ENCODE measurements at places on chromosomes 5 and 9.

DNA sequence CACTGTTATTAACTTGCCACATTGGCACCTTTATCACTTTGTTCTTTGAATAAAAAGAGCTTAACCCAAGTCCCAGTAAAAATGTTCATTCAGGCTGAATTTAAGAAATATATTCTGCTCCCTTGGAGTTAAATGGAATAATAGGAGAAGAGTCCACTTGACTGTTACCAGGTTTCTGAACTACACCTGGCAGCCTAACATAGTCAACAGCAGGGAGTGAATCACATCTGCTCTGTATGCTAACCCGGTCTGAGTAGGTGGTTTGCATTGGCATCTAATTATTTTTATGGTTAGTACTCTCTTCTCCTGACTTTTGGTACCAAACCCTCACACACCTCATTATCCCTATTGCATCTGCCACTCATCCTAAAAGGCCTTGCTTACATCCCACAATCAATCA, 86.7 kb downstream of the STK32A start:
- no peak for DNase-seq

DNA sequence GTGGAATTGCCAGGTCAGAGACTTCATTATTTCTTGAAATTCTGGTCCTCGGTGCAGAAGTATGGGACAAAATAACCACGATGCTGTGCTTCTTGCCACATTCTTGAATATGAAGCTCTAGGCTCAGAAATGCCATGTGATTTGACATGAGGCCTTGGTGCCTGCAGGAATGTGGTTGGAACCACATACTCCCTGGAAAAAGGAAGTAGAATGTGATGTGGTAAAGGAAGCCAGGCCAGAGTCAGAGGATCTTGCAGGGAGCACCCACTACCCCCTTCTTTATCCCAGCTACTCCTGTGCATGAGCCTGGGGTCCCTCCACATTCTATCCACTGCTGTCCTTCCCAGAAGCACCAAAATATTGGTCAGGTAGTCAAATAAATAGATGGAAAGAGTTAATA, 80.9 kb downstream of the FOXD1 start:
- DNase-seq: no peak

- DNase-seq: no peak
Observed at GRCh38 chr5:159522841-159523240, 192.6 kb upstream of the IL12B start.

DNA sequence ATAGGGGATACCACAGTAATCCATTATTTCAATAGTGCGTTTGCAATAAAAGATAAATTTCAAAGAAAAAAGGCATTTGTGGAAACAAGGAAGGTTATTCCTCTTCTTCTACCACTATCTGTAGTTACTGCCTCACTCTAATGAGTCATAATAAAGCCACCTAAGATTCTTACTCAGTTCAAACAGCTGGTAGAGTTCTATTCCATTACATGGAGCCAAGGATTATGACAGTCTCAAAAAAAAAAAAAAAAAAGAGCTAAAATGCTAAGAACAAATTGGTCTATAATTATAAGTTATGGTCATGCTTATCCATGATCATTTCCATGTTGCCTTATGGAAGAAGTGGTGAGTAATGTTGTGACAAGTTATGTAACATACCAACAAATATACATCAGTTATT, 46.3 kb downstream of the DENND1A start:
- no peak for DNase-seq

DNA sequence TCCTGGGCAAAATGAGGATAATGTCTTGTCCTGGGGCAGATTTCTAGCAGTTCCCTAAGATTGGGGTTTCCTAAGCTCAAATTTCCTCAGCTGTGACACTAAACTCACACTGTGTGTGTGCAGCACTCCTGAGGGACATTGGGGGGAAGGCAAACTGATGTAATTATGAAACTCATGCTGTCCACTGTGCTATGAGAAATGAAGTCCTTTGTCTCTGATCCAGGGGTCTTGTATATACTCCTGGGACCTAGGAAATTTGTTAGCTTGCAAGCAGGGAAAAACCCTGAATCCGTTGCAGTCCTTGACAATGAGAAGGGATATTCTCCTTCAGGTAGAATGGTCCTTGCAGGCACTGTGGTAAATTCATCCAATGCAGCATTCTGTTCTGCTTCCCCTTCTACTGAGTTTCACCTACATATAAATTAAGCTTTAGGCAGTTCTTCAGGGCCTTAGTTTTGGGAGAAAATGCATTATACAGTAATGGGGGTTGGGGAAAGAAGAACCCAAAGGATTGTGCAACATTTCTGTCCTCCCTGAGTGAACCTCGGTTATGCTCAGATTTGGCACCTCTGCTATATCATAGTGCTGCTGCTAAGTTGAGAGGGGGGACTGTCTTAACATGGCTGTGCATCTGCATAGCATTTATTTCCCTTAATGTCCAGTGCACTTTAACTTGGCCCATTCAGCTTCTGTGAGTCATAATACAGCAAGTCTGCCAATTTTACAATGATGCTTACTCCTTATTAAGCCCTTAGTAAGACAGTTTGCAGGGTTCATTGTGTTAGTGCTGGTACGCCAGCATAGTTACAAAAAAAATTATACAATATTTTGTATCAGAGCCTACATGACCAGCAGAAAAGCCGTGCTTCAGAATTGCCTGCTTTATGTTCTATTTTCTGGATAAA, 80.2 kb downstream of the PJA2 start:
- no peak for DNase-seq

Data from CD4-positive, alpha-beta T cell treated with Interleukin-4 for 1 hour (primary cell).